ENCODE measurements at places on chromosomes 7 and 10.

DNA sequence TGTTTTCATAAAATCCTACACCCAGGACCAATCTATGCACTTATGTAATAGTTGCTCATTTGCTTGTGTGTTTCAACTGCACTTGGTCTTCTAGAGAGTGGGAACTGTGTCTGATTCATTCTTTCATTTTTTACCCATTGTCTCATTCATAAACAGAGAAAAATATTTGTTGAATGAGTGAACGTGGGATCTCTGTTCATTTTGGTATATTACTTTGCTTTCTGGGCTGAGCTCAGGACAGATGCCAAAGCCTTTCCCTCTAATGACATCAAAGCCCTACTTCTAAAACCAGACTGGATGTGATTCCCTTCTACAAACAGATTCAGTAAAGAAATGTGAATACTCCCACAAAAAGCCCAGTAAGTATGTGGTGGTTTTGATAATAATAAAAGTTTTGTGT, 145.2 kb downstream of the ST7 start:
- DNase-seq: no peak

DNA sequence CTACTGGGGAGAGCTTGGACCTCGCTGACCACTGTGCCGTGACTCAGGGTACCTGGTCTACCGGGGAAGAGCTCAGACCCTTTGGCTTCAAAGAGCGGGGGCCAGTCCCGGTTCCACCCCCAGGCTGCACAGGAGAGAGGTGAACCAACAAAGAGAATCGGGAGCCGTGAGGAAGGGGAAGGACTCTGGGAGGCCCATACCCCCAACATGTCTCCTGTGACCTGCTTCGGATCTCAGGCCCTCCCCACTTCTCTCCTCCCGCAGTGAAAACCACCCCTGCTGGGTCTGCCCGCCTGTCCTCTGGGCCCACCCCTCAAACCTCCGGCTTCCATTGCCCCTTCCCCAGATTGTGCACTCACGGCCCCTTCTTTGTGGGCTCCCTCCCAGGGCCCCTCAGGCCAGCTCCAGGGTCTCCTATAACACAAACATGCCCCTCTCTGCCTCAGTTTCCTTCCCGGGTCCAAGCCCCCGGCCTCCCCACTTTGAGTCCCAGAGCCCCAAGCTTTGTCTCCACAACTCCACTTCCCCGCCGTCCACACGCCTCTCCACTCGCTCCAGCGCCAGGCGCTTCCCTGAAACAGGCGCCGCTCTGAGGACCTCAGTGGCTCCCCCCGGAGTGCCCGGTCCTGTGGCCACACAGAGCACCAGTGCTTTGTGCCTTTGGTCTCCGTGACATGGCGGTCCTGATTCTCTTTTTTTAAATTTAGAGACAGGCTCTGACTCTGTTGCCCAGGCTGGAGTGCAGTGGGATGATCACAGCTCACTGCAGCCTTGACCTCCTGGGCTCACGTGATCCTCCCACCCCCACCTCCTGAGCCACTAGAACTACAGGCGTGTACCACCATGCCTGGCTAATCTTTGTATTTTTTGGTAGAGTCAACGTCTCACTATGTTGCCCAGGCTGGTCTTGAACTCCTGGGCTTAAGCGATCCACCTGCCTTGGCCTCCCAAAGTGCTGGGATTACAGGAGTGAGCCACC, 7.5 kb upstream of the INTS1 start:
- no peak for DNase-seq

DNA sequence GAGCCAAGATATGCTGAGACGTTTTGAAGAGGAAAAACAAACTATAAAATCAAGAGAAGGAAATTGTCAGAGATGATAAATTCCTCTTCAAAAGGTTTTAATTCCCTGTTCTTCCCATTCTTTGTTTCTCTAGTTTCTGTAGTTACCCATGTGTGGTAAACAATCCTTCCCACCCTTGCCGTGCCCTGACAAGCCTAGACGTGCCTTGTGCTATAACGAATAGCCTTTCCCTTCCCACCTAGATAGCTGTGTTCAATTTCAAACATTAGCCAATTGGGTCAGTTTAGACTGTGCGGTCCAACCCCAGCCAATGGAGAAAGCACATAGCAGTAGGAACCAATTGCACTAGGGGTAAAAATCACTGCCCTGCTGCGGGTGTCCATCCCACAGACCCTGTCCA, 138.1 kb downstream of the RALA start:
- DNase-seq: no peak

DNA sequence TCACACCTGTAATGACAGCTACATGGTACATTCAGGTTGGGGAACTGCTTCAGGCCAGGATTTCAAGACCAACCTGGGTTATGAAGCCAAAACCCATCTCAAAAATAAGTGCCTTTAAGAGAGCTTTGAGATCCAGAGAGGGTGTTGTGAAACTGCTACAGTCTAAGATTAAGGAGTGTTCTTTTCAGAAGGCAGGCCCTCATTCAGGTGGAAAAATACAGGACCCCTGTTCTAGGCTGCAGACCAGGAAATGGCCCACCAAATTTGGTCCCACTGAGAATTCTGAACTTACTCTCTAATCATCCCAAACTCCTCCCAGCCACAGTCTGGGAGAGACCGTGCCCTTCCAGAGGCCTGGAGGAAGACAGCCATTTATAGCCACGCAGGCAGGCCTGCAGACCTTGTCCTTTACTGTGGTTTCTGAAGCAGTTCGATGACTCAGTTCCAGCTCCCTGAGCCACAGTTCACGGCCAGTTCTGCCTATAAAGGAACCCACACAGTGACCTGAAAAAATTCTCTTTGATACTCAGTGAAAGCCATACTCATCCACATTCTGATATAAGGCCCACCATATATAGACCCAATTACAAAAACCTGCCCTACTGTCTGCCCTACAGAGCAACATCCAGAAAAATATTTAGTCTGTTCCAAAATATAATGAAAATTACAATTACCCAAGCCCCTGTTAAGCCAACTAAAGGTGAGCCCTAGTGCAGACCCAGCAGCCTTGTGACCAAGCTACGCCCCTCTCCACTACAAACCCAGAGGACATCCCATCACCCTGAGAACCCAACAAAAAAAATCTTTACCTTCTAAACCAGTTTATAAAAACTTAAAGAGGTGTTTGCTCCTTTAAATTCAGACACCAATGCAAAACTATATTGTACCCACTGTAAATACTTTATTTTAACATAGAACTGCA, 21.2 kb downstream of the ZNF680 start:
- DNase-seq: no peak
